Activated T-helper 1 cell treated with anti-CD3 and anti-CD28 coated beads, Interleukin-12 subunit alpha, Interleukin-12 subunit beta, Interleukin-2, Interleukin-4 antibody, amounts not matched to agents 30 ng/mL and 10 ng/mL and 1 ng/mL, durations not matched to agents 14 hours and 24 hours and 36 hours (primary cell): ENCODE measurements at places on chromosomes 13 and 19. TPM values are rescaled to one million over a fixed set of nuclear protein-coding genes. Genes with fewer than 3 reads are reported as not detected.

The NUFIP1 gene
- total RNA-seq, result 12.2 and 13.5 TPM in 2 replicates

The TMPRSS9 gene
- not detected in 2 replicates for total RNA-seq

The IFNL1 gene
- 0.23 TPM in 1 of 2 replicates, not detected in the other for total RNA-seq

GRCh38 chr13:48892053-48892687 lies 83.5 kb upstream of the FNDC3A start:
- DNase-seq, result no peak

DNA sequence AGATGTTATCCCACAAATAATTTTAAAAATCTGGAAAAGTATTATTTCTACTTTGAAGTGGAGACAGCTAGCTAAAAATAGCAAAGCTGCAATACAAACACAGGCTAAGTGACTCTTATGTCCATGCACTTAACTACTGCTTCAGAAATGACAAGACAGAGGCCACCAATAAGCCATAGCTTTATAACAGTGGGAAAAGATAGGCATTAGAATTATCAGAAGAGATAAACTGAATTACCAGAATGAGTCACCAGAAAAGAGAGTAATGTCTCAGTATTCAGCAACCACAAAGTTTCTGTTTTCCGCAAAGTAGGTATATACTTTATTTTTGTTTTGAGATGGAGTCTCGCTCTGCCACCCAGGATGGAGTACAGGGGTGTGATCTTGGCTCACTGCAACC lies 17.1 kb downstream of the CLN5 start:
- DNase-seq, result no peak

DNA sequence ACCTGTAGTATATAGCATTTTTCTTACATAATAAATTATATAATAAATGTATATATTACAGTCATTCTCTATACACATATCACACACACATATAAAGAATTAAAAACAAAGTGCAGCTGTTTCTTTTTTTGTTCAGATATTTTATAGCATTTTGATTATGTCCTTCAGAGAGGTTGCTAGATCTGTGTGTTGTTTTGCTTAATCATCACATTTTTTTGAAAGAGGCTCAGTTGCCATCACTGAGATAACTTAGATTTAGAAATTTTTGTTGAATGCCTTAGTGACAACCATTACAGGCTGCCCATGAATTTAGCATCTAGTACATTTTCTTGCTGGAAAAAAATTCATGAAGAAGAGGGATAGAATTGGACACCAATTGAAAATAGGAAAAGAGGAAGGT lies 545.2 kb upstream of the PCDH9 start:
- DNase-seq, result no peak

- peak; percentile 96 for DNase-seq
Measured at GRCh38 chr19:3557461-3558248, at the start of gene MFSD12. Gene MFSD12 (minus strand): TSS chr19:3557586. CDS start chr19:3557403, 183 bp downstream.

- DNase-seq, result no peak
Measured at GRCh38 chr19:31534786-31535657, 185.8 kb upstream of the TSHZ3 start.

DNA sequence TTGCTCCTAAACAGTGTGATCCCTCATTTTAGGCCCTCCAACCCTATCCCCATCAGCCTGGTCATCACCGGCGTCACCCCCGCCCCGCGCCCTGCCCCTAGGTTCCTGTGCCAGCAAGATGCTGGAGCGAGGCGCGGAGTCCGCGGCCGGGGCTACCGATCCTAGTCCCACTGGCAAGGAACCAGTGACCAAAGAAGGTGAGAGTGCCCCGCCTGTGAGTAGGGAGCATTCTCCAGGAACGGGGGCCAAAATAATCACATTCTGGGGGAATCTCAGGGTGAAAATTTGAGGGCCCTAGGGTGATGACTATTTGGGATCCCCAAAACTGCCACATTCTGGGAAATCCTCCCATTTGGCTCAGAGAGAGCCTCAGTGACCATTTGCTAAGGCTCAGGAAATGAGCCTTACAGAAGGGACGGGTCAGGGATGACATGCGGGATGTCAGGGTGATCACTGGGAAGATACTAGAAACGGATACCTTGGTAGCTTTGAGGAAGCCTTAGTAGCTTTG lies 1.4 kb downstream of the ZNF575 start:
- no peak for DNase-seq

DNA sequence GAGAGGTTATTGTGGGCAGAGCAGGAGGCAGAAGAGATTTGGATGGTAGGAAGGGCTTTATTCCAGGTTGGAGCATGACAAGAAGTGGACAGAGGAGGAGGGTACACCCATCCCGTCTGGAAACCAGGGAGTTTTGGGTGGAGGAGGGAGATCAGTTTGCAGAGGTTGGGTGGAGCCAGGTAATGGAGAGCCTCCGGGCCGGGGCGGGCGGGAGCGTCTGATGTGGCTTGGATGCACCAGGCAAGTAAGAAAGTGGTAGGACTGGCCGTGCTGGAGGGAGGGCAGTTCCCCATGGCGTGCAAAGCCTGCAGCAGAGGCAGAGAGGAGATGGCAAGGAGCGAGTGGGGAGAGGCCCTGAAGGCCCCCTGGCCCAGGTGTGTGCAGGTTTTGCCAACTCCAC lies 10.9 kb downstream of the IGFLR1 start:
- no peak for DNase-seq

DNA sequence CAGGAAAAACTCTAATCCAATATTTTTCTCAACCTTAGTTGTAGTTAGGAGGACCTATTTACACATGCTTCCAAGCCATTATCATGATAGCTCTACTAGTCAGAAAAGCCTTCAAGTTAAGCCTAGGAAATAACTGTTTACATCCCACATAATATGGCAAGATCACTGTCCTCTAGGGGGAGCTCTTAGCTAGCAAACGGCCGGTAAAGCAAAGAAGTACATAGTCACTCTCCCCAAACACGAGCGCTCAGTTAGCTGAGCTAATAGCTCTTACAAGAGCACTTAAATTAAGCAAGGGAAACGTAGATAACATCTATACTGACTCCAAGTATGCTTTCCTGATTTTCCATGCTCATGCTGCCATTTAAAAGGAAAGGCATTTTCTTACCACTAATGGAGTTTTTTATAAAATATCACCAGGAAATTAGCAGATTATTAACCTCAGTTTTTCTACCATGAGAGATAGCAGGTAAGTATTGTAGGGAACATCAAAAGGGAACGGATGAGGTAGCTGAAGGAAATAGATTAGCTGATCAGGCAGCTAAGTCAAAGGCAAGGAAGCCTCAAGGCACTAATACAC lies 100.6 kb upstream of the PABPC3 start:
- peak; percentile 42 for DNase-seq
